ENCODE measurements at places on chromosomes 7 and 10.
A peak's percentile ranks its signal among the peaks of the same experiment; 100 is the strongest.

DNA sequence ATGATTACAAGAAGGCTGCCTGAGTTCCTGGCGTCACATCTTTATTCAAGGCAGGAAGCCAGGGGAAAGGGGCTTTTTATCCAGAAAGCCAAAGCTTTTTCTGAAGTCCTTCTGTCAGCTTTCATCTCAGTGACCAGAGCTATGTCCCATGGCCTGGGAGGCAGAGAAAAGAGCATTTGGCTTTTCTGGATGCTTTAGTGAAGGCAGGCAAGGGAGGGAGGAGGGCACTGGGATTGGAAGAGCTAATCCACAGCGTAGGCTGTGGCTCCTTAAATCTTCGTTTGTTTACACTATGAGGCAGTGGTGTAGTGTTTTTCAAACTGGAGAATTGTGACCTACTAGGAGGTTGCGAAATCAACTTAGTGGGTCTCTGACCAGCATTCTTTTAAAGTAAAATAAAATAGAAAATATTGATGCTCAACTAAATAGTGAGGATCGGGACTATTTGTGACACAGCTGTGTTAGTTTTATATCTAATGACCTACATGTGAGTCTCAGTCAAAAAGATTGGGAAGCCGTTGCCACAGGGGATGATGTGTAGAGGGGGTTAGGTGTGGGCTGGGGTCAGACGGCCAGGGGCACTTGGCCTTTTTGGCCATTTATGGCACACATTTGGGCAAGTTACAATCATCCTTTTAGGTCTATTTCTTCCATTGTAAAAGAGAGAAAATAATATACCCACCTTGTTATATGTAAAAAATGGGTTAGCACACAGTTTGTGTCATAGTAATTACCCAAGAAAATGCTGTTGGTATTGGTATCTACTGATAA lies 14.1 kb downstream of the CRYGN start:
- DNase-seq: peak; percentile 65

DNA sequence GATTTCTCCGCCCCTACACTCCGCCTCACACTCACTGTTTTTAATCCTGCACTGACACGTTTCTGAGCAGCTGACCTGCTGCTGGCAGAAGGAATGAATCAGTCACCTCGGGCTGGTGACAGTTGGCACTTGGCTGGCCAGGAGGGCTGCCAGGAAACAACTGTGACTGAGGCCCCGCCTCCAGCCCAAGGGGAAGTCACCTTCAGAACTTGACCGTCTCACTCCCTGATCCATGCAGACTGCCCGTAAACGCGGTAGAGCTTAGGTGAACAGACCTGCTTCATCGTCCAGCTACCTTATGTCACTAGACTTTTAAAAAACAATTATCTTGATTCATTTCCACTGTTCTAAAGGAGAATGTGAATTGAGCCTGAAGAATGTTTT lies 107.5 kb downstream of the DOCK1 start:
- DNase-seq: no peak

- peak; percentile 64 for DNase-seq
Observed at GRCh38 chr10:14009371-14010100, 321.2 kb downstream of the FRMD4A start.

DNA sequence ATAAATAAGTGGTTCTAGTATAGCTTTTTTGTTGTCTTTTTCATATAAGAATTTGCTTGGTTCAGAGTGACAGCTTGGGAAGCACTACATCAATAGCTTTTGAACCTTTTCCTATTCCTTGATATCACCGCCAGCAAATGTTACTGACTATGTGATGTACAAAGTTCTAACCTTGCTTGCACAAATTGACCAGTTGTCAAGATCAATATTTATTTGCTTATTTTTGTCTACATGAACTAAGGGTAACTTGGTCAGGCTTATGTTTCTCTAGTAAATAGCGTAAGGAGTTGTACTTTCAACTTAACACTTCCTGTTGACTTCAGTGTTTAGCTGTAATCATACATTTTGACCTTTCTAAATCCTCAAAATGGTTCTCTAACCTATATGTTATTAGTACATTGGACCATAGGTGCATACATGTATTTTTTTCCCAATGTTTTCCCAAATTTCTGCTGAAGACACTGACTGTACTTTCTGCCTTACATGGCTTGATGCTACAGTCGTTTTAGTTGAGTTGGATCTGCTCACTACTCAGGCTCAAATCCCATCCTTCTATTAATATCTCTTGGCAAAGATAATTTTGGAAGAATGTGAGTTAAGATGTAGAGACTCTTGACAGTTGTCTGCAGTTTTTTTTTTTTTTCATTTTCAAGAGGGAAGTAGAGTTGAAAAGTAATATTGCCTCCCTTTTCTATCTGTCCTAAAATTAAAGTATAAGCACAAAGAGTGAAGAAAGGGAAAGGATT lies 239.1 kb upstream of the KAT6B start:
- DNase-seq: no peak

- DNase-seq: no peak
Observed at GRCh38 chr10:34780818-34781380, 34.2 kb downstream of the PARD3 start.

- no peak for DNase-seq
Observed at GRCh38 chr7:70492625-70493024, 639.3 kb upstream of the GALNT17 start.

- no peak for DNase-seq
Observed at GRCh38 chr7:108813251-108814014, 243.8 kb downstream of the DNAJB9 start.

DNA sequence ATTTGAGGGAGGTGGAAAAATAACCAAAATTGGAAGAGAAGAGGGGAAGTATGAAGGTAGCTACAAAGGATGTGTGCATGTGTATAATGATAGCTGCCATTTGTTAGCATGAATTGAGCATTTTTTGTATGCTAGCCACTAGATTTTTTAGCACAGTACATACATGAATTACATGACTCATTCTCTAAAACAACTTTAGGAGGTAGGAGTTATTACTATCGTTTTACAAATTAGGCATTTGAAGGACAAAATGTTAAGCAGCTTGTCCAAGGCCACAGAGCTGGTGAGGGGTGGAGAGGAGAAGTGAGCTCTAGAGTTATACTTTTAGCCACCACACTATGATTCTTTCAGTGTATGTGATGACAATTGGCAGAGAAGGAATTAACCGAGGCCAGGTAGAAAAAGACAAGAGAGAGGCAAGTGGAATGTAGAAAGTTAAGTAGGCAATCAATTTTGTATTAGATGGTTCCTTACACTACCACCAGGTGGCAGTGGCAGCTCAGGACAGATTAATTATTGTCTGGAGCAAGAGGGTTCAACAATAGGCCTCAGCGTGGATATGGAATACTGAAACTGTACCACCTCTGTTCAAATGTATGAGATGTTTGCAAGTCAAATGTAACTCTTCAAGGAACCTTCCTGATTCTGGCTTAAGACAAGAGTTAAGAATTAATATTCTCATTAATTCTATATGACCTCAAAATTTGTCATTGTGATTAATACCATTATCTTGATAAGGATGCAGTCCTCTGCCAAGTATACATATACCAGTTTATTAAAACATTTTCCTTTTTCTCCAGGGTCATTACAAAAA lies 128.0 kb downstream of the MBL2 start:
- DNase-seq: peak; percentile 59

GRCh38 chr10:24897326-24897926 lies 55.0 kb downstream of the PRTFDC1 start:
- DNase-seq: peak; percentile 30

- peak; percentile 33 for DNase-seq
Observed at GRCh38 chr10:80924063-80924952, 386.6 kb downstream of the SH2D4B start.

DNA sequence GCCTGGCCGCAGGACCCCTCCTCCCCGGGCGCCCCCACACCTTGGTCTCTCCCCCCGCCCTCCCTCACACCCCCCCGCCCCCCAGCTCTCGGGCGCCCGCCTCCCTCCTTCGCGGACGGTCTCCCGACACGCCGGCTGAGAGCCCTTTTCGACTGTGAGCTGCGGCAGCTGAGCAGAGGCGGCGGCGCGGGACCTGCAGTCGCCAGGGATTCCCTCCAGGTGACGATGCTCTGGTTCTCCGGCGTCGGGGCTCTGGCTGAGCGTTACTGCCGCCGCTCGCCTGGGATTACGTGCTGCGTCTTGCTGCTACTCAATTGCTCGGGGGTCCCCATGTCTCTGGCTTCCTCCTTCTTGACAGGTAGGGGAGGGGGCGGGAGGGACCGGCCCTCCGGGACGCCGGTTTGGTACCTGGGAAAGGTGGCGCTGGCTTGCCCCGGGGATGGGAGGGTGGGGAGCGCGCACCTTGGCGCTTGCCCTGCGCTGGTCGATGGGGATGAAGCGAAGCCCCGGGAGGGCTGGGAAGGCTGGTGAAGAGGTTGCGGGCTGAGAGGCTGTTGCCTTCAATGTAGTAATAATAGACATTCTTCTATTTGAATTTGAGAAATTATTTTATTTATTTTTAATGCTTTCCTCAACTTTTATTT lies at the start of gene BMPER:
Gene BMPER (plus strand): TSS at position 151 of the 644 bp plus-strand sequence. CDS start 75 bp downstream, at position 226.
- DNase-seq: peak; percentile 82

DNA sequence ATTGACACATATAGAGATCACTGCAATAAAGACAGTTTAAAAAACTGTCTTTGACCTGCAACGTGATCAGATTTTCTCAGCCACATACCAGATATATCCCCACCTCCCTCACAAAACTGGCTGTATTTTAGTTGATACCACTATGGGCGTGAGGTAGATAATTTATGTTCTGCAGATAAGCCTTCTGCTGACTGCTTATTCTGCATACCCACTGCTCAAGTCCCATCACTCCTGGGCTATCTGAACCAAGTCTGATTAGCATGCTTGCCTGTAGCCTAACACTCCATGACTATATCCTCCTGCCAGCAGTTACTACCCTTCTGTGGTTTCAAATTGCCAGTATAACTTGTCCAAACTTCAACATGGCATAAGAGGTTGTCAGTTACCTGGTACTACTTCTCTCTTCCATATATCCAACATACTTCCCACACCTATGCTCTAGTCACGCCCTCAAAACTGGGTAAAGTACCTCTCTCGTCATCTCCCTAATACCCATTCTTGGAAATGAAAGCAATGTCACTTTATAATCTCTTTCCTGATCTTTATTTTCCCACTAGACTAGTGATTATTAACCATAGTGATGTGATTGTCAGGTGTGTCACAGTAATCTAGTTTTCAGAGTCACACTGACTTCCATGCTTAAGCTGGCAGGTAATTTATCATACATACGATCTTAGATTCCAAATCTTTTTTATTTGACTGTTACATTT lies 70.7 kb downstream of the MALSU1 start:
- no peak for DNase-seq

DNA sequence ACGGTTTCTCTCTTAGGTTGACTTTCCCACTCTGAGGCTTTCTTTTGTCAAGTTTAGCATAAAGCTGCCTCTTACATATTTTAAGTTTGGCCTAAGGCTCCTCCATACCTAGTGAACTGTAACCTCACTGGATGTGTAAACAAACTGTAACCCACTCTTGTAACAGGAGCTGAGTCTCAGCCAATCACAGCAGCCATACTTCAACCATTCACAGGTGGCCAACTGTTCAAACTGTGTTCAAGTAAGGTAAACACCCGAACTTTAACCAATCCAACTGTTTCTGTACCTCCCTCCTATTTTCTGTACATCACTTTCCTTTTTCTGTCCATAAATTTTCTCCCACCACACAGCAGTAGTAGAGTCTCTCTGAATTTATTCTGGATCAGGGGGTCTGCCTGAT lies 7.7 kb upstream of the NRBF2 start:
- no peak for DNase-seq

DNA sequence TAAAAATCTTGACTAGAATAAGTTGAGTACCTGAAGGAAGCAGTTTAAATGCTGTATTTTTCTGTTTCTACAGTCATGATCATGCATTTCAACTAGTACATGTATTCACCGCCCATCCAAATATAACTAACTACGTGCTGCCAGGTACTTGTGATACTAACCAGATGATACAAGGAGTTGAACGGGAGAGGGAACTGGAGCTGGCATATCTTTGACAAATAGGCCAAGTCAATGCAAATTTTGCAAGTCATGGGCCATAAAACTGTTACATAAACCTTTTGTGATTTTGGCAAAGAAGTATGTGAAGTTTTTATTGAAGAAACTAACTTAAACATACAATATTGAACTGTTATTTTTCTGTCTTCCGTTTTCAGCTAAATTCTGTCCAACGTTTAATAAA lies 14.5 kb downstream of the NUP42 start:
- DNase-seq: no peak

- DNase-seq: no peak
Observed at GRCh38 chr10:95767884-95768556, 12.1 kb downstream of the ENTPD1 start.

GRCh38 chr10:67725567-67725966 lies 29.6 kb upstream of the CTNNA3 start:
- no peak for DNase-seq

DNA sequence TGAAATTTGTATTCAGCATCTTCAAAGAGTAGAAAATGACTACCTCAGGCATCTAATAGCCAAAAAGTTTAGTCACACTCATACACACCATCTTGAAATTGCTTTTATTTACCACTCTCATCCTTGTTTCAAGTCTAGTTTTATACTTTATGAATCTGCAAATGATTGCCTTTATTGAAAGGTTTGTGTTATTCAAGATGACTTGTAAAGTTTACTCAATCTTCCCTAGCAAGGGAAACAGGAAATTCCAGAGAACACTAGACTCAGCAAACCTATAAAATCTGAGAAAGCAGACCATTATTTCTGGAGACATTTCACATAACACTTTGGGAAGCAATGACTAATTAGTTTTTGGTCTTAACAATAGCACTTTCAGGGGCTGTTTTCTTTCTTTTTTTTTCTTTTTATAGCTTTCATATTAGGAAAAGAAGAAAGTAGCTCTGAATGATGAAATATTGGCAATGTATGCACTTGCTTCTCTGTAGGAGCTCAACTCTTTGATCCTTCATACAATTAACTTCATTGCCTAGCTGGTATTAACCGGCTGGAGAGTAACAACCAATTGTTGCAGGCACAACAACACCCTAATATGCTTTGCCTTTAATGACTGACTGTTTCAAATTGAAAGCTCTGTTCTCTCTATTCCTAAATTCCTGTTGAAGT lies 68.9 kb upstream of the HDAC9 start:
- DNase-seq: peak; percentile 42

DNA sequence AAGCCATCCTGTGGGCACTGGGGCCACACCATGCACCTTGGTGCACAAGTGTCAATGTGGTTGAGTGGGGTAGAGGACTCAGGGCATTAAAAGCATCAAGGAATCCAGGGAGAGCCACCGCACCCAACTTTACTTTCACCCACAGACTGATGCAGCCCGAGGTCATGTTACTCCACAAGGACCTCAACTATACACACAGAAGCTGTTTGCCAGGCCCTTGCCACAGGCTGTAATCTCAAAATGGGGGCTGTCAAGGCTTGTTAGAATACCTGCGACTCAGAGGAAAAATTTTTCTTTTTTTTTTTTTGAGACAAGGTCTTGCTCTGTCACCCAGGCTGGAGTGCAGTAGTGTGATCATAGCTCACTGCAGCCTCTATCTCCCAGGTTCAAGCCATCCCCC lies 26.5 kb upstream of the KCTD7 start:
- DNase-seq: no peak

DNA sequence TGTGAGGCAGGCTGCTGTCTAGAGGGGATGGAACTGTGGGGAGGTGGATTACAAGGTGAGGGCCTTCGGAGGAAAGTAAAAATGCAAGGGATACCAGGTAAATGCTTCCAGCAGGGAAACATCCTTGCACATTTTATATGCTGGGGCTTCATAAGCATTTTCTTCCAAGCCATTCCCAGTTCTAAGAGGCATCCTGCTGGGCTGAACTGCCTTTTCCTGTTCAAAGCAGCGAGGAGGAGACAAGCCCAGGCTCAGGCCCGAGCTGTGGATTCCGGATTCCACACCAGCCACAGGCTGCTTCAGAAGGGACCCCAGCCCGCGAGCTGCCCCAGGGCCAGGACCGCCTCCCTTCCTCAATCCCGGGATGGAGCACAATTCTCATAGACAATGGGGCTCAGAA lies 249.7 kb downstream of the TNS3 start:
- no peak for DNase-seq
